Esophagus squamous epithelium (tissue), 5 donors: ENCODE measurements at places on chromosomes 3 and 15.

GRCh38 chr3:196624067-196624790, 15.3 kb upstream of the NRROS start:
- DNase-seq: no peak

- DNase-seq: no peak
Measured at GRCh38 chr3:144554889-144555288, 583.3 kb downstream of the DIPK2A start.

DNA sequence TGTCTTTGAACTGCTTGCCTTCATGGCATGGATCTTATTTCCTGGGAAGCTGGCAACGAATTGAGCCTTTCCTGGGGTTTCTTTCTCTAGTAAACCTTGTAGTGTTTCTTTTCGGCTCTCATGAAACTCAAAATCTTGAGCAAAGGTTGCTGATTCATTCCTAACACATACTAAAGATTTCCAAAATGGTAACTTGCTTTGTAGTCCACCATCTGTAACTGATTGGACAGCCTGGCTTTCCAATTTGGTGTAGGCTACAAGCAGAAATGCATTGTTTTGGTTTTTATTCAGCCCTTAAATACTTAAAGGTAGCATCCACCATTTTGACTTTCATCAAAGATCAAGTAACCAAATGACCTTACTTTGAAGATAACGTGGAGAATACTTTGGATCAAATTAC, 38.1 kb downstream of the LRTM1 start:
- no peak for DNase-seq

DNA sequence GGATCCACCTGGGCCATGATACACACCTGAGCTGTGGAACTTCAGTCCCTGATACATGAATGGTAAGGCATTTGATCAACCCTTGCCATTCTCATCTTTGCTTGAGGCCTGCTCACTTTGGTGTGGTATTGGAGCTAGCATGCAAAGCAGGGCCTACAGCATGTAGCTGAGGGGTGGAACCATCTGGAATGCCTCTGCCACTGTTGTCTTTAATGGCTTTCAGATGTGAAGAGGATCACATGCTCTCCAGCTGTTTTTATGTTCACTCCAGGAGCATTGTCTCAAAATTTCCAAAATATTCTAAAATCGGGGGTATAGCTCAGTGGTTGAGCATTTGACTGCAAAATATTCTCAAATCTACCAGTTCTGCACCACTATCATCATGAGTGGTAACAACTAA, 64.4 kb upstream of the PHLDB2 start:
- no peak for DNase-seq

GRCh38 chr3:66748175-66748876, 247.5 kb upstream of the LRIG1 start:
- no peak for DNase-seq
